ENCODE measurements at places on chromosomes 1 and 21. TPM values are rescaled to one million over a fixed set of nuclear protein-coding genes. Genes with fewer than 3 reads are reported as not detected.
A peak's percentile ranks its signal among the peaks of the same experiment; 100 is the strongest.

- DNase-seq = peak; percentile 95
Observed at GRCh38 chr21:46598581-46599572, 6.0 kb downstream of the S100B start.

DNA sequence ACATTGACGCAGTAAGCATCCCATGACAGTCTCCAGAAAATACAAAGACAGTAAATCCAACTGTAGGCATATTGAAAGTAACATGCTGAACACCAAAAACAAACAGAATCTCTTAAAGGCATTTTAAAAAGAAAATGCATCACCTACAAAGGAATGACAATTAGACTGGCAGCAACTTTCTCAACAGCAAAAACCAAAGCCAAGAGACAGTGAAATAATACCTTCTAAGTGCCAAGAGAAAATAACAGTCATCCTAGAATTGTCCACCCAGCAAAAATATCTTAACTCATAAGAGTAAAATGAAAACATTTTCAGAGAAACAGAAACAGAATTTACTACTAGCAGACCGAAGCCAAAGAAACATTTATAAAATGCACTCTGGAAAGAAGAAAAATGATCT lies 20.0 kb downstream of the CCDC185 start:
- DNase-seq = peak; percentile 34

AMY1B gene
- not detected for total RNA-seq

DNA sequence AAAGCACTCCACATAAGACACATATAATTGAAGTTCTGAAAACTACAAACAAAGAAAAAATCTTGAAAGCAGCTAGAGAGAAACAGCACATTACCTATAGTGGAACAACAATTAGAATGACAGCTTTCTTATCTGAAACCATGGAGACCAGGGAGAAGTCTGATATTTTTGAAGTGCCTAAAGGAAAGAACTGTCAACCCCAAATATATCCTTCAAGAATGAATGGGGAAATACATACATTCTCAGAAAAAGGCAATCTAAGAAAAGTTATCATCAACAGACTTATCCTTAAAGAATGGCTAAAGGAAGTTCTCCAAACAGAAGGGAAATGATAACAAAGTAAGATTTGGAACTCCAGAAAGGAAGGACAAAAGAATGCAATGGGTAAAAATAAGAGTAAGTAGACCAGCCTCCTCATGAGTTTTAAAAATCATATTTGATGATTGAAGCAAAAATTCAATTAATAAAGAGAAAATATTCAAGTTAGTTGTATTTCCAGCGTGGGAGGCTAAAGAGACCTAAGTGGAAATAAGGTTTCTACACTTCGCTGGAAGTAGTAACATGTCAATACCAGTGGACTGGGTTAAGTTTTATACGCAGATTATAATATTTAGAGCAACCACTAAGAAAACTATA lies 170.8 kb upstream of the SAMSN1 start:
- DNase-seq = no peak

ST6GALNAC3 gene
- 3.1 TPM for total RNA-seq

DNA sequence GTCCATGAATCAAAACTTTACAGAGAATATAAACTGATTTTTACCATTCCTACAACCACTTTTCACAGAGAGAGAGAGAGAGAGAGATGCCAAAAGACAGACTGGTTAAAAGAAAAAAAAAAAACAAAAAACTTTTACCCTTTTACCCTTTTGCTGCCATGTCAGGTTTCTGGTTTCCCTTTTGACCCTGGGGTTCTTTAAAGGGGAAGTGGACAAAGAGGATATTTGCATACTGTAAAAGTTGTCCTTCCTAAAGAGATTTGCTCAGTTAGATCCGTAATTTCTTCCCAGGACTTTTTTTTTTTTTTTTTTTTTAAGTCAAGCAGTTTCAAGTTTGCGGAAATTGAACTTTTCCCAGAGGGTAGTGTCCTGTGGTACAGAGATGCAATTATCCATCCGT lies 287.8 kb upstream of the RGS18 start:
- no peak for DNase-seq

DNA sequence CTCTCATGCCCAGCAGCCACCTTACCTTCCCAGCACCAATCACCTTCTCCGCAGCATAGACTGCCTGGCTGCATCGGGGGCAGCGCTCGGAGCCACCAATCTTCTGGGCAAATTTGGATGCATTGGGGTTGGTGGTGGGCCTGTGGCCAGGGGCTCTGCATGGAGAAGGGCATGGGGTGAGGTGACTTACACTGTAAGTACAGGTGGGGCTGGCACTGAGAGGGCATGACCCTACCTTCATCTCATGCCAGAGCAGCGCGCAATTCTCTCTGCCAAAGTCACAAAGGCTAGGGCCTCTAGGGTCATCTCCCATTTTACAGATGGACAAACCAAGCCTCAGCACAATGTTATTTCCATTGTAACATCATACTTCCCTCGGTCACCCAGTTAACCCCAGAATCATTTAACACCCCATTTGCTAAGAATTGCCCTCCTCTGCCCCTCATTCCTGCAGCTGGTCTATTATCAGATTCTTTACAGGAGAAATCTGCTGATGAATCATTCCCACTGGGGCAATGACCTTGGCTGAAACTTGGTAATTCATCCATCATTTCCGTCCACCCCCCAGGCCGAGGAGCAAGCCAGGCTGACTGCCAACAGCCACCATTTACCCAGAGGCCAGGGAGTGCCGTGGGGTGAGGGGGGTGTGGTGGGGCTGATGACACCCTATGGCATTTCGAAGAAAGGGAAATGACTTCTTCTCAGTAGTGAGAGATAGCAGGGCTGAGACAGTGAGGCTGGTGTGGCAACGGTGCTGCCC lies 17.9 kb downstream of the CSRP1 start:
- peak; percentile 95 for DNase-seq

UBXN10 gene
- total RNA-seq = not detected

GRCh38 chr1:171140401-171140800 lies 44.7 kb upstream of the FMO2 start:
- DNase-seq = peak; percentile 28

GRCh38 chr21:46347203-46347550 lies 23.2 kb downstream of the PCNT start:
- no peak for DNase-seq

DNA sequence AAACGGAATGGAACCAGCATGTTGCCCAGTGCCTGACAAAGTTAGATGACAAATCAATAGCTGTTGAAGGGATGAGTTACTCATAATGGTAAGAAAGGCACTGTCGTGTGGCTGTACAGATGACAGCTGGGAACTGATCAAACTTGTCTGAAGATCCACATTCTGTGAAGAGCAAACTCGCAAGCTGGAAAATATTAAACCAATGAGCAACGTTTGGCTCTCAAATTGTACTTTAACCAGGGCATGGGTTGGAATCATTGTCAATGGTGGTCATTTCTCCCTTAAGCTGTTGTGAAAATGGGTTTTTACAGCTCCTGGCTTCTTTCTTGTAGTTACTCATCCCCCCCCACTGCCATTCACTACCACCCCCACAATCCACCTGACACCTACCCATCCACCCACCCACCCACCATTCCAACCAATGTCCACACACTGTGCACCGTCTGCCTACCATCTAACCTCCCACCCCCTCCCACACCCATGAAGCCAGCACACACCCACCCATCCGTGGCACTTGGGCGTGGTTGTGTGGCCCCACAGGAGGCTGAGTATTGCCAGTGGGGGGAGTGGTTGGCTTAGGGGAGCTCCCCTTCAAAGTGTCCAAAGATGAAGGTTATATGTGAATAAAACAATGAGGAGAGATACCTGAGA lies 46.7 kb downstream of the CLDN14 start:
- DNase-seq = no peak

- DNase-seq = peak; percentile 62
Observed at GRCh38 chr1:110542725-110543124, 23.8 kb upstream of the KCNA10 start.

- DNase-seq = no peak
Observed at GRCh38 chr1:219292999-219293398, 119.3 kb downstream of the LYPLAL1 start.

OR6N1 gene
- total RNA-seq = 0.16 TPM

DNA sequence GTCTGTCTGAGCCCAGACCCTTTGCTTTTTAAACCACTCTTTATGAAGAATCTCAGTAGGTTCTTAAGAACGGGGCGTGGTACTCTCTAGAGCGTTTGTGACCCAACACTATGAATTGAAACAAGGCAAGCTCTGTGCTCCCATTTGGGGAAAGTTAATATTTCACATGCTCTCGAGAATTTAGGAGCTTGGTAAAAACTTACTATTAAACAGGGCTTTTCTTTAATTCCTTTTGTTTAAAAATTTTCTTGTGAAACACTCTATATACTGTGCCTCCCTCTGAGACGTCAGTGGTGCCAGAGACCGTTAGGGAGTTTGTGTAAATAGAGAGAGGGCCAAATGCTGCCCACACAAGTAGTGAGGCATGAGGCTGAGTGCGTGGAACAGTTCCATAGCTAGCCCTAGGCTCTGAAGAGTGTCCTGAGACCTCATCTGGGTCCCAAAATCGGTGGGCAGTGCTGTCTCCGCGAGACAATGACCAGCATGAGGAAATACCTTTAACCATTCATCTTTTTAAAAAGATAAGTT lies 144.7 kb downstream of the ROR1 start:
- peak; percentile 27 for DNase-seq

RAD54L gene
- total RNA-seq = 9.7 TPM

GRCh38 chr1:6028042-6028850 lies 17.4 kb upstream of the KCNAB2 start:
- DNase-seq = no peak
